NCI-H510A treated with DMSO at 0.1 percent for 48 hours (cell line): ENCODE measurements at places on chromosomes 13 and 19.
A peak's percentile ranks its signal among the peaks of the same experiment; 100 is the strongest.

DNA sequence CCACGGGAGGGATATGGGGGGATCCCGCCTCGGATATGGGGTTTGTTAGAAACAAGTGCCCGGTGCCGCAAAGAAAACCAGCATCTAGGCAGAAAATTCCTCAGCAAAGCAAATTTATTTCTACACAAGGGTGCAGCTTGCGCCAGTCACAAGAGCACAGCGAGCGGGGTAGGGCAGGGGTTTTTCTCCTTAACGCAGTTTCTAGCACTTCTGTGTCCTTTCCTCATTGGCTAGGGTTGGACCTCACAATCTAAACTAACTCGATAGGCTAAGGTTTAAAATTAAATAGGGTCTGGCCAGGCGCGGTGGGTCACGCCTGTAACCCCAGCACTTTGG lies 595 bp downstream of the ZNF440 start:
- no peak for DNase-seq

DNA sequence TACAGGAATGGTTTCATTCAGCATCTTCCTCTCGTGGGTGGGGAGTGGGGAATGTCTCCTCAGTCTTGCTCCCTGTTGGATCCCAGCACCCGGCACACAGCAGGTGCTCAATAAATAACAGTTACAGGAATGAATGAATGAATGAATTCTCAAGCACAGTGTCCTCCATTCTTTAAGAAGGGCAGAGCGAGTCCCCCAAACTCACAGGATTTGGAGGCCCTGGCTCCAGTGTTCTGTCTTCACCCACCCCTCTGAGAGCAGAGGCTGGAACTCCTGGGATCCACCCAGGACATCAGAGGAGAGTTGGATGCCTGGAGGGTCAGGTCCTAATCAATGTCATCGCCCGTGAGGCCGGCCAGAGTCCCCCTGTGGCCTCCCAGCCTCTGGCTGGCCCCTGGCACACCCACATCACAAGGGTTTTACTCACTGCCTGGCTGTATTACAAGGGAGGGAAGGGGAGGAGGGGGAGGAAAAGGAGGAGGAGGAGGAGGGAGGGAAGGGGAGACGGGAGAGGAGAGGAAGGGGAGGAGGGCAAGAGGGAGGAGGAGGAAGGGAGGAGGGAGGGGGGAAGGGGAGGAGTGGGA lies 8.7 kb upstream of the CREB3L3 start:
- no peak for DNase-seq

GRCh38 chr13:51599444-51600176 lies 15.3 kb downstream of the WDFY2 start:
- no peak for DNase-seq

GRCh38 chr19:13652810-13653590 lies 111.3 kb upstream of the MRI1 start:
- DNase-seq: peak; percentile 80

DNA sequence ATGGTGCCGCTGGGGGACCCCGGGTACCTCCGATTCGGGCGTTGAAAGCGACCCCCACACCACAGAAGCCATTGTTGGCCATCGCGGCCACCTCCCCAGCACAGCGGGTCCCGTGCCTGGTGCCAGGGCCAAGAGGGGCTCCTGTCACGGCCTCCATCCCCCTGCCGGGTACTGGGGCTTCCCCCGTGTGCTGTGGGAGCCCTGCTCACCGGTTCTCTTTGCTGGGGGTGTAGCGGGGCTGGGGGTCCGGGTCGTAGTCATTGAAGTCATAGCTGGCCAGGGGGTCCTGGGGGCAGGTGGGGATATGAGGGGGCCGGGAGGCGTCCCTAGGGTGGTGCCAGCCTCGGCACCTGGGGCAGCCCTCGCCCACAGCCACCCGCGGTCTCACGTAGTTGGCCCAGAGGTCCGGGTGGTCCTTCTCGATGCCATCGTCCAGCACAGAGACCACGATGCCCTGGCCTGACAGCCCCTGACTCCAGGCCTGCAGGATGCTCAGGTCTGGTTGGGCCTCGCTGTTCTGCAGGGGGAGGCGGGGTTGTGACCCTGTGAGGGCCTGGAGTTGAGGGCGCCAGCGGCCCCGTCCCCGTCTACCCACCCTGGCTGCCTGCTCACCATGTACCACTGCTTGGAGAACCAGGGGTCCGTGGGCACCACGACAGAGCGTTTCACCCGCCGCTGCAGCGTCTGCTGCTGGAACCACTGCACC lies 2.4 kb downstream of the PCSK4 start:
- DNase-seq: no peak

DNA sequence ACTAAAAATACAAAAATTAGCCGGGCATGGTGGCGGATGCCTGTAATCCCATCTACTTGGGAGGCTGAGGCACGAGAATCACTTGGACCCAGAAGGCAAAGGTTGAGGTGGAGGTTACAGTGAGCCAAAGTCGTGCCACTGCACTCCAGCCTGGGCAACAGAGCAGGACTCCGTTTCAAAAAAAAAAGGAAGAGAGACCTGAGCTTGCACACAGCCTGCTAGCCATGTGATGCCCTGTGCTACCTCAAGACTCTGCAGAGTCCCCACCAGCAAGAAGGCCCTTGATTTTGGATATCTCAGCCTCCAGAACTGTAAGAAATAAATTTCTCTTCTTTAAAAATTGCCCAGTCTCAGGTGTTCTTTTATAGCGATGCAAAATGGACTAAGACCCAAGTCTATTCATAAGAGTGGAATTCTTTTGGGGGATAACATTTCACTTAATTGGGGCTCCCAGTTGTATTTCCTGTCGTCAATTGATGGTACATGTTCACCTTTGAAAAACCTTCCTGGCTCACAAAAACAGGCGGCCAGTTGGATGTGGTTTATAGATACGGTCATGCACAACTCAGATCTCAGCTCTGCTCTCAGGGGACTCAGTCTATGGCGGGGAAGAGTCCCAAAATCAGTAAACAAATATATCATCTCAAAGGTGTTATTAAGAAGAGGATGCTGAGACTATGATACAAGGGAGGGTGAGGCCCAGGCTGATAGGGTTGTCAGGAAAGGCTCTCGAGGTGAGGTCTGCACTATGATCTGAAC lies 2.4 kb upstream of the CHERP start:
- DNase-seq: no peak

DNA sequence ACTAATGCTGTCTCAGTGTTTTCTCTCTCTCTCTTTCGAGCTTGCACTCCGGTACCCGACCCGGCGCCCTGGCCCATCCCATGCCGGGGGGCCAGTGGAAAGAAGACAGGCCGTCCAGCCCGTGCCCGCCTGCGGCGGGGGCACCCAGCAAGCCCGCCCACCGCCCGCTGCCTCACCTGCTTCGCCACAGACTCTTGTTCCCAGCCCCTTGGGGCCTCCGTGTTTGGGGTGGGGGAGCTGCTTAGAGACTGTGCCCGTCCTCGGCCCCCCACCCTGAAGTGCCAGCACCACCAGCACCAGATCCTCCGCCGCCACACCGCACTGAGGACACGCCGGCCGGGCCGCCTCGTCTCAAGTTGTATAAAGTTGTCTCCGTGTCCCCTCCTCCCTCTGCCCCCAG lies 2.4 kb downstream of the LENG9 start:
- DNase-seq: no peak
